Stimulated activated CD4-positive, alpha-beta T cell treated with anti-CD3 and anti-CD28 coated beads, Interleukin-1b, Interleukin-23, amount 100 ng/mL, for 48 hours (primary cell): ENCODE measurements at places on chromosomes 3 and 15.

GRCh38 chr3:31979001-31979697 is 1.9 kb downstream of the OSBPL10 start:
- DNase-seq = no peak

GRCh38 chr3:15636028-15636709 is 34.6 kb downstream of the BTD start:
- DNase-seq = peak; percentile 53

DNA sequence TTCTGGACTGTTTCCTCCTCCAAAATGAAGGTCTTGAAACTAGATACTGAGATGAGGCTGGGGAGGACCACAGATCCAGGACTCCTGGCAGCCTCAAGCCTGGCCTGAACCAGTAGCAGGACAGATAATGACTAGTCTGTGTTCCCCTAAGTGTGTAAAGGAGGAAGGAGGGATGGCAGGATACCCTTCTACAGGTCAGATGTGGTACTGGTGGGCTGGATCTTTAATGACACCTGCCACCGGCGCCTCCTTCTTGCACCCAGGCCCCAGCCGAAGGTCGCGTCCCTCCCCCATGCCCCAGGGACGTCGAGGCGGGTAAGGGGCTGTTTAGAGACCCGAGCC is 556 bp downstream of the USP19 start:
- no peak for DNase-seq

DNA sequence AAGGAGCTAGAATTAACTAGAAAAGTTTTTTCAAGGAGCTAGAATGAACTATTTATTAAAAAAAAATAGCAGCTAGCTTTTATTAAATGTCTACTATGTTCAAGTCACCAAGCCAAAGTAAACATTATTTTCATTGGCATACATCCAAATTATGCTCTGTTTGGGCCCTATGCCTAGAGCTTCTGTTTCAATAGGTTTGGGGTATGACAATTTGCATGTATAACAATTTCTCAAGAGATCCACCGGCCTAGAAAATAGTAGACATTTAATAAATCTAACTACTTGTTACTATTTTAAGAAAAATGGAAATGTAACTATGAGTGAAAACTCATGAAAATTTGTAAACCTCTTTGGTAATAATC is 8.0 kb downstream of the GABRR3 start:
- DNase-seq = no peak

DNA sequence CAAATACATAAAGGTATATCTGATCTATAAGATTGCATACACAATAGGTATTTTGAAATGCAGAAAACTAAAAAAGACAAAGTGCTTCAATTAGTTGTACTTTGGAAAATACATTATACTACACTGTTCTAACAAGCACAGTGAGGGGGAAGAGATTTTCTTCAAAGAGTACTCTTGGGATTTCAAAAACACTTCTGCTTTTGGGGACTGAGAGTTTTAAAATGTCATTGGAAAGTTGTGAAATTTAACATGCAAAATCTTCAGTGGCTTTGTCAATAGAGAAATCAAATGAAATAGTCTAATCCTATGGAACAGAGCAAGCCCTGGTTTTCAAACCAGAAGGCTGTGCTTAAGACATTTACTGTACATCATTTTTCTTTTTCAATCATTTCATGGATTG is 322.2 kb upstream of the SEMA6D start:
- no peak for DNase-seq

- DNase-seq = no peak
These were observed 65.3 kb upstream of the PSMD6 start for GRCh38 chr3:64088408-64089205.

DNA sequence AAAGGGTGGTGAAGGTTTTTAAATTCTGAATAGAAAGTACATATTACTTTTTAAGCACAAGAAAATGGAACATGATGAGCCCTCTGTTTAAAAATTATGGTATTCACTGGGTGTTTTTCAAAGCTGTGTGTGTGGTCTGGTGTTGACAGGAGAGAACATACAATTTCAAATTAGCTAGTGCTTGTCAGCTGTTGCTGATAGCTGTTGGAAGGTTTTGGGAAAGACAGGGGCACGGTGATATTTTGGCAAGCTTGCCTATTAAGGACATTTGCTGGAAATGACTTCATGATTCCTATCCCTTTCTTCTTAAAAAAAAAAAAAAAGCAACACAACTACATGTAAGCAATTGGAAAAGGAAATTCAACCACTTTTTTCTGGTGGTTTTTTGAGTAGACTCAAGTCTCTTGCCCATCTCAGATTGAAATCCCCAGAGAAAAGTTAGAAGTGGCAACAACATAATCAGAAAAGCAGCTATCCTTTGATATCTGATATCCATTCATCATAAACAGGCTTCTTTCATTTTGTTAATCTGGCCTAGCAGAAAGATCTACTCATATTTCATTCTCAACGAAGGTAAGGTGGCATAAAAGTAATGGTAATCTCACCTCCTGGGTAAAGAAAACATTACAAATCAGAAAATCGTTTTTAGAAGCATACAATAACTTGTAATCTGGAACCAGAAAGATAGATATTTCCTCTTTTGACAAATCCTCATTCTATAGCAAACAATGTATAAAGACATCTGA is 130.0 kb downstream of the RBMS3 start:
- no peak for DNase-seq

DNA sequence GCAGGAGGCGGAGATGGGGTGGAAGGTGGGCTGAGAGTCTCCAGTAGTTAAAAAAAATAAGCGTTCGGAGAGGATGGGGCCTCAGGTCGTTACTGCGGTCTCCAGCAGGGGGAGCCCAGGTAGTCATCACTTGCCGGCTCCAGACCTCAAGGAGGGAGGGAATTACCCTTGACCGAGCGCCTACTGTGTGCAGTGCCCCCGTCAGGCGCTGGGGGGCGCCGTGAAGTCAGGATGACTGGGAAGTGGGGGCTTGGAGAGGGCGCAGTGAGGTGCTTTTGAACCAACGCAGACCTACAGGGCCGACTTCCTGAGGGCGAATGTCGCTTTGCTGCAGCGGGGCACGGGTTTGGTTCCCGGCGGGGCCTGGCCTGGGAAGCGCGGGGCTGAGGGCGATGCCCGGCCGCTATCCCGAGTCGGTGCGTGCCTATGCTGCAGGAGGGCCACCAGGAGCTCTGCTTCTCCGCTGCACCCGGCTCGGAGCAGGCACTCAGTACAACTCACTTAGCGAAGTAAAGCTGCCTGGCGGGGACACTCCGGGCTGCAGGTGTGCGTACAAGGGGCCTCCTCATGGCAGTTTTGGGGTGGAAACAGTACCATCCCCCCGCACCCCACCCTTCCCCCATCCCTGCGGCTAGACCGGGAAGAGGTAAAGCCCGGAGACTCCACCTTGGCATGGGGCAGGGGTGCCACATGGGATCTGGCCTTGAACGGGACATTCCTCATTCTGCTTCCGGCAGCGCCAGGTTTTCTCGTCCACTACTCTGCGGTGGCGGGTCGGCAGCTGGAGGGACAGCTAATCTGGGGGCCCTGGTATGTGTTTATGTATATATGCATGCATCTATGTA is 79.8 kb downstream of the RHCG start:
- DNase-seq = peak; percentile 84

DNA sequence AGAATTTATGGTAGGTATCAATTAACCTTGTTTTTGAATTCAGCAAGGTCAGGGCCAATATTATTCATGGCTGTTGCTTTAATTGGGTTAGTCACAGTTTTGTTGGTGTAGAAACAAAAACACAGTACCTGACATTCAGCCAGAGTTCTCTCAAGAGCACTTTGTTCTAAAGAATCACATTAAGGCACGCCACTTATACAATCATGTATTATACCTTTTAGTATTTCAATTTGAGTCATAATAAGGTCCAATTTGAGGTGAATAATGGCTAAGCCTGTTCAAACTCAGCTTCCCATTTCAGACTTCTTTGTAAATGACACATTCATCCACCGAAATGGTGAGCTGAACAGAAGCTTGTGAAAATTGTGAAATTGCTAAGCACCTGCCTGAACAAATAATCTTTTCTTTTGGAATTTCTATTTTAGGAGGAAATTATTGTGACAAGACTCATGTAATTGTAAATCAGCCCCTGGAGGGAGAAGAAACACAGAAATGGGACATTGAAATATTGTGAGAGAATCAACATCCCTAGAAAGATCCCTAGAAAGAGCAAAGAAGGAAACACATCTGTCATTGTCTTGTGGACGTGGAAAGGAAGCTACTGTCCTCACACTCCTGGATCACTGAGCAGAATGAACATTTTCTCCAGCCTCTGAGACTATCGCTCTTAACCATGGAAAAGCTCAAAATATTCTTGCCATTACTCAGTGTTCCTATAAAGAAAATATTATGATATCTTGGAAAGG is 29.3 kb downstream of the RIOX2 start:
- DNase-seq = no peak
